Mucosa of descending colon (tissue), 3 donors: ENCODE measurements at places on chromosomes 2 and 18. TPM values are rescaled to one million over a fixed set of nuclear protein-coding genes. Genes with fewer than 3 reads are reported as not detected.

The CYP1B1 gene
- total RNA-seq = 13.8 TPM

The SLC35F6 gene
- 33.3 TPM for total RNA-seq

The COL5A2 gene
- 4.5 TPM for total RNA-seq

The UGT1A10 gene
- total RNA-seq = 43.9 TPM

The ASPRV1 gene
- 0.55 TPM for total RNA-seq

The CHST10 gene
- 0.87 TPM for total RNA-seq

The LOXHD1 gene
- not detected for total RNA-seq

The CNGA3 gene
- total RNA-seq = 0.20 TPM

The CELF4 gene
- total RNA-seq = 0.72 TPM

The GIGYF2 gene
- 57.8 TPM for total RNA-seq

DNA sequence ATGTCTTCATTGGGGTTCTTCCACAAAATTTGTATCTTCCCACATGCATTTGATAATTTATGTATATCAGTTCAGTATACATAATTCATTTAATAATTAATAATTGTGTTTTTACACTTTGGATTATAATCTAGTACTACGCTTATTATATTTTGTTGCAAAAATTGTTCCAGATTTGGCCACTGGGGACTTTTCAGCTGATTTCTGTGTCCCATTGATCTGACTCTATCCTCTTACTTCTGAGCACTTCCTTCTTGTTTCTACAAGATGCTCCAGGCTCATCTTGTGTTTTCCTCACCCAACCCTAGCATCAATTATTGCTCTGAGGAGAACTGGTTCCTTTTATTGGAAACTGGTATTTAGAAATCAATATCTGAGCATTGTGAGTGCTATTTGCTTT, 215.3 kb upstream of the CDH19 start:
- no peak for DNase-seq

- DNase-seq = no peak
These were observed 3.9 kb downstream of the NRP2 start for GRCh38 chr2:205686056-205686782.

- DNase-seq = no peak
These were observed 15.9 kb upstream of the CHAC2 start for GRCh38 chr2:53751728-53752127.

DNA sequence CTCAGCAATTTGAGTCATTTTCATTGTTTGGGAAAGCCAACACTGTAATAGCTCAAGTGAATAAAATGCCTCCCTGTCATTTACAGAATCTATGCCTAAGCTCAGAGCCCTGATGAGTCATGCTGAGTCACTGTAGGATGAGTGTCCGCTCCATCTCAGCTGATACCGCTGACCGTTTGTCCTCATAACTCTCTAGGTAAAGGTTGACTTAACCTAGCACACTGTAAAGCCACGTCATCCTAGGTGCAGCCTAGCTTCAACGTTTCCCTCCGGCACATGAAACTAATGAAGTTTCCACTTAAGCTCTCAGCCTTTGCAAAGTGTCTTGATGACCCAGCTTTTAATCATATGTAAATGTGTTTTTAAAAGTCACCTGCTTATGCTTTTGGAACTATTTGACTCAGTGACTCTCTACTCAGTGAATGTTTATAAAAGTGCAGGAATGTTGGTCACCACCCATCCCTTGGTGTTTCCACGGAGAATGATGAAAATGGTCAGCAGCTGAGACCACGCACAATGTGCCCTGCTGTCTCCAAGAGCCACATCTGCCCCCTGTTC, 154.0 kb downstream of the PMAIP1 start:
- no peak for DNase-seq

- no peak for DNase-seq
These were observed 151.5 kb downstream of the NCK2 start for GRCh38 chr2:105895990-105896764.

DNA sequence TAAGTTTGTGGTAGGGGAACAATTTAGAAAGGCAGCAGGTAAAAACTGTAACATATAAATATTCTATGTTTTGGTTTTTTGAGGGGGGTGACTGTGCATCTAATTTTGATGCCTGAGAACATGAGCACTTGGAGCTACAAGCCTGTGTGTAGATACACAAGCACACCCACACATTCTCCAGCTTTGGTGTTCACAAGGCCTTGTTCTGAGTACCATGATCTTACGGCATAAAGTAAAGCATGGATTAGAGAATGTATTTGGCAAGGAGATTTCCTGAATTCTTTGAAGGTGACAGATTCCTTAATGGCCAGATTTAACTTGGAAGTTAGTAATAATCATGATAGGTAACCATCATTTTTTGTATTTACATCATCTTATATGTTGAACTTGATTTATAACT, 42.7 kb downstream of the MAP3K20 start:
- no peak for DNase-seq

DNA sequence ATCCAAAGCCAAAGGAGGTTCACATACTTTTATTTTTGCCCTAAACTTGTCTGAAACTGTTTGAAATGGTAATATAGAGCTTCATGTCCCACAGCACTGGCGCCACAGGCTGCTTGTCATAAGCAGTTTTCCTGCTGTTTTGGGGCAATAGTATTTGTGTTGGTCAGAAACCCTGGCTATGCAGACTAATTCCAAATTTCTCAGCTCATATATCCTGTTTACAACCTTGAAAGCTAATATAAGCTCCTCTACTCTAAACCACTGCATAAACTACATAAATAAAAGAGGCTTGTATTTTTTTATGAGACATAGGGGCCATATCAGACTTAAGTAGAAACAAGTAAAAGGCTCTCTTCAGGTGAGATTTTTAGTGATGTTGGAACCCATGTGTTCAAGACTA, 736.8 kb upstream of the ID2 start:
- DNase-seq = no peak

- DNase-seq = peak; percentile 66
These were observed 9.7 kb upstream of the WNT10A start for GRCh38 chr2:218870984-218871344.

GRCh38 chr2:45180779-45181178, 171.5 kb upstream of the SIX2 start:
- no peak for DNase-seq
